ENCODE measurements at places on chromosomes 5 and 9.
A peak's percentile ranks its signal among the peaks of the same experiment; 100 is the strongest.

DNA sequence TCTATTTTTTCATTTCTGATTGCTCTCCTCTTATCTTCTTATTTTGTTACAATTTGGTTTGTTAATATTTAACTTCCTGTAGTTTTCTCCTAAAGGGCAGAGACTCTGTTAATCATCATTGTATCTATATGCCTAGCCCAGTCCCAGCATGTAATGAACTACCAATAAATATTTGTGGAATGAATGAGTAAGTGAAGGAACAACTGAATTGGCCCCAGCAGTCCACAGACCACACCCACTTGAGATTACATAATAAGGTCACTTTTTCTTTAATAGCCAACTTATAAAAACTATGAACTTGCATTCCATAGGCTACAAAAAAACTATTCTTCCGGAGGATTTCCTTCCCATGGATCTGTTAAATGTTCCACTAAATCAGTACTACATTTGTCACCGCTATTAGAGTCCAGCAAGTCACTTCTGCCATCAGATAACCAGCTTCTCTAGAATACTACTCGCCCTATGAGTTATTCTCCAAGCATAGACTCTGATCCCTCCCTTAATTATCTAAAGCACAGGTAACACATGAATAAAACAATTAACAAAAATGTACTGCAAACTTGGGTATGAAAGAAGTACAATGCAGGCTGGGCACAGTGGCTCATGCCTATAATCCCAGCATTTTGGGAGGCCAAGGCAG, 27.5 kb upstream of the TNPO1 start:
- DNase-seq, result peak; percentile 90

GRCh38 chr5:109610581-109610980, 79.1 kb upstream of the MAN2A1 start:
- DNase-seq, result no peak

DNA sequence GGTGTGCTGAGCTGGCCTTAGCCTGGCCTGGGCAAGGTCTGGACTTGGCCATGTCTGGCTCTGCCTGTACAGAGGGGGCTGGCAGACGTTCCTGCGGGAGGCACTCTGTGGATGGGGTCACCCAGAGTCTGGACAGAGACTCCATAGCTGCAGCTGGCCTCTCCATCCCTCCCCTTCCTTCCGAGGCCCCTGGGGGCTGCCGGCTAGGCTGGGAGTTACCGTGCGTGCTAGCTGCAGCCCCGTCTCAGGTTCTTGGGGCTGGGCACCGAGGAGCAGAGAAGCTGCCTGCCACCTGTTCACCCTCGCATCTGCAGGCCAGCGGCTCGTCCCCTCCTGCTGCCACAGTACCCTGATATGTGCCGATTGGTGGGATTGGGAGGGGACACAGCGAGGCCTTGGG, 63.4 kb downstream of the RXRA start:
- no peak for DNase-seq

- DNase-seq, result no peak
Measured at GRCh38 chr5:3954633-3955032, 359.0 kb downstream of the IRX1 start.

GRCh38 chr9:22108581-22109370, 99.7 kb upstream of the CDKN2B start:
- DNase-seq, result peak; percentile 91

Measured in small intestine (tissue), 16 donors.